ENCODE measurements at places on chromosomes 7 and 10. TPM values are rescaled to one million over a fixed set of nuclear protein-coding genes. Genes with fewer than 3 reads are reported as not detected.

The CLDN12 gene
- total RNA-seq = 50.9 TPM

The GPR15LG gene
- total RNA-seq = not detected

- DNase-seq = no peak
- H3K4me3 ChIP-seq = no peak overlapping the region
- peaks cover 15% of the 10 kb centered on the region for H3K4me1 ChIP-seq
- H3K27me3 ChIP-seq = no peaks in the 10 kb centered on the region
- H3K27ac ChIP-seq = no peak overlapping the region
These were observed 6.3 kb downstream of the LIPJ start for GRCh38 chr10:88592906-88593305.

- no peaks in the 10 kb centered on the region for H3K36me3 ChIP-seq
- H3K27ac ChIP-seq = no peak overlapping the region
- DNase-seq = no peak
- H3K27me3 ChIP-seq = peaks cover 7% of the 10 kb centered on the region
- H3K4me3 ChIP-seq = no peak overlapping the region
These were observed 30.7 kb upstream of the ZNF92 start for GRCh38 chr7:65342723-65343629.

The LIPM gene
- not detected for total RNA-seq

The GHRHR gene
- total RNA-seq = not detected

GRCh38 chr7:76394957-76395356 lies 14.5 kb downstream of the SSC4D start:
- DNase-seq = no peak
- H3K27me3 ChIP-seq = no peaks in the 10 kb centered on the region
- peaks cover 11% of the 10 kb centered on the region for H3K4me1 ChIP-seq
- H3K4me3 ChIP-seq = no peak overlapping the region

The LMTK2 gene
- 37.1 TPM for total RNA-seq

The CLCN1 gene
- not detected for total RNA-seq

- no peak overlapping the region for H3K4me3 ChIP-seq
- no peaks in the 10 kb centered on the region for H3K36me3 ChIP-seq
- H3K4me1 ChIP-seq = no peaks in the 10 kb centered on the region
These were observed 214.5 kb downstream of the MBL2 start for GRCh38 chr10:52558090-52558489.

The MOGAT3 gene
- not detected for total RNA-seq

The GFRA1 gene
- 0.11 TPM for total RNA-seq
